HS-5 (cell line): ENCODE measurements at places on chromosomes 2 and 18.
A peak's percentile ranks its signal among the peaks of the same experiment; 100 is the strongest.

DNA sequence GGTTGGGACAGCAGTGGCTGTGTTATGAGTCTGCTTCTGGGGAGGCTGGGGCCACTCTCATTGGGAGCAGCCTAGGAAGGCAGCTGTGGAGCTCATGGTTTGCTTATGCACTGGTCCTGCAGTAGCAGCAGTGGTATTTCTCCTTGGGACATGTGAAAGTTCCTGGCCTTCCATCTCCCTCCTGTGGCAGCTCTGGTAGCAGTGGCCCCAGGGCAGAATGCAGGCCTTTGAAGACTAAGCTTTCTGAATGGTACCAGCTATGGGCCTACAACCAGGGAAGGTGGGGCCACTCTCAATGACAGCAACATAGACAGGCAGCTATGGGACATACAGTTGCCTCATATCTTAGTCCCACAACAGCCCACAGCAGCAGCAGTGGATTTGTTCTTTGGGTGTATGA is 117.3 kb upstream of the VWC2L start:
- no peak for DNase-seq

DNA sequence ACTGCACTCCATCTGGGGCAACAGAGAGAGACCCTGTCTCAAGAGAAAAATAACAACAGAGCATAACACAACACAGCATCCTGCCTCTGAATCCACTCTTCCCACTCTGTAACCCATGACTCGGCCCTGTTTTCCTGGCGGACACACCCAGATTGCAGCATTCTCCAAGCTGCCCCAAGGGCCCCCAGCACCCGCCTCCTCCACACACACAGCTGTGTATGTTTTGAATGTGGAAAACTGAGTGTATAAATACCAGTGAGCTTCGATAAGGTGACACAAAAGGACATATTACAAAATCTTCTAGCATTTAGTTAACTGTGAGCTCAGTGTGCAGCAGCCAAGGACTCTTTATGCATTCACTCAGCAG is 13.0 kb downstream of the IMPA2 start:
- peak; percentile 20 for DNase-seq

GRCh38 chr2:194739217-194739616 is 917.8 kb upstream of the SLC39A10 start:
- no peak for DNase-seq

GRCh38 chr18:49008716-49009115 is 58.0 kb upstream of the SMAD7 start:
- DNase-seq: no peak

- no peak for DNase-seq
Measured at GRCh38 chr2:143420313-143420712, 291.1 kb downstream of the ARHGAP15 start.

- no peak for DNase-seq
Measured at GRCh38 chr2:167209784-167210183, 321.5 kb downstream of the XIRP2 start.

DNA sequence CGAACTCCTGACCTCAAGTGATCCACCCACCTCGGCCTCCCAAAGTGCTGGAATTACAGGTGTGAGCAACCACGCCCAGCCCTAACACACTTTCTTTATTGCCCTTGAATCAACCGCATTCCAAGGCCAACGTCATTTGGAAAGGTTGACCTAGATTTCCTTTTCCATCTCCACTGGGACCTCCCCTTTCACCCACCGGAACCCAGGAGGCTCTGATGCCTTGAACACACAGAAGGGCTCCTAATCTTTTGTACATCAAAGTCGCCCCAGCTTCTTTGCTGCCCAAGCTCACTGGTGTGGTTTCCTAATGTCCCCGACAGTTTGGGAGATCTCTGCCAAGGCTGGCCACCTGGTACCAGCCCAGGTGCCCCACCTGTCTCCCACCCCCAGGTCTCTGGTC is 46.2 kb upstream of the CAB39 start:
- DNase-seq: no peak

DNA sequence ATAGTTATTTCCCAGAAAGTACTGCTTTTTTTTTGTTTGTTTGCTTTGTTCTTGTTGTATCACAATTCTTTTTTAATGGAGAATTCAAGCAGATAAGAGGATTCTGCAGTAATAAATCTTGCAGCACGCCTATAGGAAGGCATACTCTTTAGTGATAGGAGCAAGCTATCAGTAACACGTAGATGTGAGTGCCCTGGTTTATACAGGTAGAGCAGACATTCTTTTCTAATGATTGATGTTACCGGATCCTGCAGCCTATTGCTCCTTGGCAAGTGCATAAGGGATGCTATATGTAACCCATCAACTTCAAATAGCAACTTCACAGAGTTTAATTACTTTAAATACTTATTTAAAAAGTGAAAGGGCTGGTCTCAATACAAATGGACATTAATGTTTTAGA is 834.2 kb upstream of the GCFC2 start:
- no peak for DNase-seq

DNA sequence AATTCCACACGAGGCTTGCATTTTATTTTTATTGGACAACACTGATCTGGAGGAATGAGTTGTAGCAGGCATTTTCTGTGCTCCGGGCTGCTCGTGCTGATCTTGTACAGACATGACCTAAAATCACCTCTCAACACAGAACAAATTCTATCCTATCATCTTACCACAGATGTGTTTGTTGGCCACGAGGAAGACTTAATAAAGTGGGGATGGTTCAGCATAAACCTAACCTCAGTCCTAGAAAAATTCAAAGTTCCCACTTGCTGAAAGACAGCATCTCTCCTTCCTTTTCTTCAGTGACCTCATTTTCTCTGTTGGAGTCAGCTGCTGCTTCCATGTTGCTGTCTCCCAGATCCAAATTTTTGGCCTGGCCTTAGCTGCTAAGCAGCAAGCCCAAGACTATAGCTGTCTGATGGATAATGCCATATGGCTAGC is 45.3 kb downstream of the RBKS start:
- no peak for DNase-seq

DNA sequence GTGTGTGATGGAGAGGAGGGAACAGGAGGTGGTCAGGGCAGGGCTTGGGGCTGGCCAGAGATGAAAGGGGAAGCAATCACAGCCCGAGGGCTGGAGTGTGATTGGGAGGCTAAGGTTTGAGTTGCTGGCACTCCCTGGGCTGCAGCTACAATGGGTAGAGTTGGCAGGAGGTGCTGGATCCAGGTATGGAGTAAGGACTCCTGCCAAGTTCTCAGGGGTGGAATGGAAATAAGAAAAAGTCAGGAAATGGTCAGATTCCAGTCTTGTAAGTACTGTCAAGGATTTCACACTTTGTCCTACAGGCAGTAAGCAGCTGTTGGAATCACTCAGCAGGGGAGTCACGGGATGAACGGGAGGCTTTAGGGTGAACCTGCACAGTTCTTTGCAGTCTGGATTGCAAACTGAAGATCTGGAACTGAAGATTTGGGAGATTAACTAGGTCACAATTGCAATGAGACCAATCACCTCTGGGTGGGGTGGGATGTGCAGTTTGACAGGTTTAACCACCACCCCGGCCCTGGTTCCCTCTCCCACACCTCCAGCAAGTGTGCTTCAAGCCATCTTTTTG is 10.9 kb upstream of the INPP5D start:
- DNase-seq: no peak

DNA sequence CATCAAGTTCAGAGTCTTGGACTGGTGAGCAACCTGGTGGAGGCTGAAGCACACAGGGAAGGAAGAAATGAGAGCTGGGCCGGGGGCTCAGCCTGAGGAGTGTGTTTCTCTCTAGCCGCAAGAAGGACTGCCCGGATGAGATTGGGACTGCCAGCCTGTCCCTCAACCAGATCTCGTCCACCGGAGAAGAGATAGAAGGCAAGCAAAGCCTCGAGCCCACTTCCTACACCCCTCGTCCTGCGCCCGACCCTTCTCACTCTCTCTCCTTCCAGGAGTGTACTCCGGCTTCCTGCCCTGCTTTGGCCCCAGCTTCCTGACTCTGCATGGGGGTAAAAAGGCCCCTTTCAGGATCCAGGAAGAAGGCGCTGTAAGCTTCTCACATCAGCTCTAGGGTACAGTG is 26.2 kb downstream of the FER1L5 start:
- no peak for DNase-seq

- DNase-seq: no peak
Measured at GRCh38 chr2:24994146-24994724, 22.5 kb upstream of the DNAJC27 start.

DNA sequence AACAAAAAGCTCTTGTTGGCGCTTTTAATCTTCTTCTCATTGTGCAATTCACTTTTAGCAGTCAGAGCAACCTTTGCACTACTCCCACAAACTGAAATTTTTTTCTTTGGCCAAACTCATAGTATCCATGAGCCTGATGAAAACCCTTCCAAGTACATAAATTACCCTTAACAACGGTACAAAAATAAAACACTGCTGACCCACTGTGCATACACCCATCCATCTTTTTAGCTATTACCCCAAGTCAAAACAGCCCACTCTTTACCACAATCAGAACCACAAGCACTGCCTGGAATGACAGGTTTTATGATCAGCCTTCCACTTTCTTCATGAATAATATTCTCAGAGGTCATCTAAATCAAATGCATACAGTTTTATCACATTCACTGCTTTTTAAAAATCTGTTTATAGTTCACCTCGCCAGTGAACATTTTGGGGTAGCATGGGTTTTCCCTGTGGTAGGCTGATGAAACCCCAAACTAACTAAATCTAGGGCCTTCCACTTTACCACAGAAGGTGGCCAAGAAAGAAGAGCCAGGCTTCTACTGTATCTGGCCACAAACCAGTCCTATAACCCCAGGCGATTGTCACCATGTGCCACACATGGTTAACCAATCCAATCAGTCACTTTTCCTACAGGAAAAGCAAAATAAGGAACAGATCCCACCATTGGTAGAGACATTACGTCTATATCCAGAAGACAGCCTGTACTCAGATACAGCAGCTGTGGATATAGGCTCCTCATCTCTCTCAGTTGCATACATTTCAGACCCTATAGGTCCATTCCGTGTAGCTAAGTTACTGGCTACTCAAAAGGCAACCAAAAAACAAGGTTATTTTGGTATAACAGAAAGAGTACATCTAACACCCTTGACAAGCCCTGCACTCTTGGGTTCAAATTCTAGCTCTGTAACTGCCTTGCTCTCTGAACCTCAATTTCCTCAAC is 171.3 kb downstream of the THADA start:
- no peak for DNase-seq

GRCh38 chr18:7038330-7038851 is 79.2 kb downstream of the LAMA1 start:
- DNase-seq: peak; percentile 95

- no peak for DNase-seq
Measured at GRCh38 chr2:232779465-232779864, 3.1 kb upstream of the KCNJ13 start.

- no peak for DNase-seq
Measured at GRCh38 chr2:157444641-157445040, 752 bp upstream of the CYTIP start.

DNA sequence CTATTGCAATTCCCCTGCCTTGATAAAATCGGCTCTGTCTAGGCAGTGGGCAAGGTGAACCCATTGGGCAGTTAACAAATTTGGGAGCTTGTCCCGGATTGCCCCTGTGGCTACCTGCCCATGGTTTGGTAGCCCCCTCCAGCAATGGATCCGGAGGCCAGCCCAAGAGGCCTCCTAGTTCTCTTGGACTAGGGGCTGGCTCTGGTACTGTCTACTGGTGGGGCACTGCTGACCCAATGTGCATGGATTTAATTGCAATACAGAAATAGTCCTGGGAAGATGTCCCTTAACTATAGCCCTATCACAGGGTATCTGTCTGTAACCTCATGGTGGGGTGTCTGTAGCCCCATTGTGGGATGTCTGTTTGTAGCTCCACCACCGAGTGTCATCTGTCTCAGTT is 37.5 kb upstream of the SH3RF3 start:
- no peak for DNase-seq

DNA sequence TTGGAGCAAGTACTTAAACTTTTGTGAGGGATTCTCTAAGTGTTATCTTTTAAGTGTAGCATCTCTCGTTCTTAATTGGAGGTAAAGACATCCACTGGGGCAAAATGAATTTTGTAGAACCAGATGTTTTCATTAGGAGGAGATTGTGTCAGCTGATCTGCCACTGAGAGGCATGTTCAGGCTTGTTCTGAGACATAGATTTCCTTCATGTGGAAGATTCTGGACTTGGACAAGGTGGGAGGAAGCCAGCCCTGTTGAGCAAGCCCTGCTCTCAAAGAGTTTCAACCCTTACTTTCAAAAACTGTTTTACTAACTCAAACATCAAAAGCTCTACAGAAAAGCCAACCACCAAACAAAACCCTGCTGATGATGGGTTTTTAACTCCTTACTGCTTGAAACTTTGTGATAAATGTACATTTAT is 6.5 kb downstream of the MAP4K4 start:
- no peak for DNase-seq
